ENCODE measurements at places on chromosomes 3 and 15. TPM values are rescaled to one million over a fixed set of nuclear protein-coding genes. Genes with fewer than 3 reads are reported as not detected.

FAM174B gene
- 35.2 TPM for polyA plus RNA-seq

ILDR1 gene
- polyA plus RNA-seq: 7.4 TPM

TCTA gene
- polyA plus RNA-seq: 31.7 TPM

NDN gene
- 70.3 TPM for polyA plus RNA-seq

SI gene
- not detected for polyA plus RNA-seq

RTP1 gene
- polyA plus RNA-seq: not detected

GPR156 gene
- polyA plus RNA-seq: 3.4 TPM
